ENCODE measurements at places on chromosomes 7 and 10. TPM values are rescaled to one million over a fixed set of nuclear protein-coding genes. Genes with fewer than 3 reads are reported as not detected.

DDC gene
- total RNA-seq: not detected

ZNF25 gene
- 3.2 TPM for total RNA-seq

TACR2 gene
- total RNA-seq: not detected

PGAM2 gene
- not detected for total RNA-seq

PRLHR gene
- total RNA-seq: not detected

PIK3CG gene
- not detected for total RNA-seq

PTN gene
- total RNA-seq: not detected

TMEM26 gene
- not detected for total RNA-seq

HOXA3 gene
- total RNA-seq: 2.1 TPM

ZNF394 gene
- 14.8 TPM for total RNA-seq

VKORC1L1 gene
- total RNA-seq: 9.5 TPM

GLI3 gene
- 4.2 TPM for total RNA-seq

MRPS17 gene
- total RNA-seq: 11.1 TPM

PRKG1 gene
- total RNA-seq: 0.16 TPM

LLCFC1 gene
- total RNA-seq: not detected
